Thyroid gland (tissue), 4 donors: ENCODE measurements at places on chromosomes 11 and 22. TPM values are rescaled to one million over a fixed set of nuclear protein-coding genes. Genes with fewer than 3 reads are reported as not detected.

DNA sequence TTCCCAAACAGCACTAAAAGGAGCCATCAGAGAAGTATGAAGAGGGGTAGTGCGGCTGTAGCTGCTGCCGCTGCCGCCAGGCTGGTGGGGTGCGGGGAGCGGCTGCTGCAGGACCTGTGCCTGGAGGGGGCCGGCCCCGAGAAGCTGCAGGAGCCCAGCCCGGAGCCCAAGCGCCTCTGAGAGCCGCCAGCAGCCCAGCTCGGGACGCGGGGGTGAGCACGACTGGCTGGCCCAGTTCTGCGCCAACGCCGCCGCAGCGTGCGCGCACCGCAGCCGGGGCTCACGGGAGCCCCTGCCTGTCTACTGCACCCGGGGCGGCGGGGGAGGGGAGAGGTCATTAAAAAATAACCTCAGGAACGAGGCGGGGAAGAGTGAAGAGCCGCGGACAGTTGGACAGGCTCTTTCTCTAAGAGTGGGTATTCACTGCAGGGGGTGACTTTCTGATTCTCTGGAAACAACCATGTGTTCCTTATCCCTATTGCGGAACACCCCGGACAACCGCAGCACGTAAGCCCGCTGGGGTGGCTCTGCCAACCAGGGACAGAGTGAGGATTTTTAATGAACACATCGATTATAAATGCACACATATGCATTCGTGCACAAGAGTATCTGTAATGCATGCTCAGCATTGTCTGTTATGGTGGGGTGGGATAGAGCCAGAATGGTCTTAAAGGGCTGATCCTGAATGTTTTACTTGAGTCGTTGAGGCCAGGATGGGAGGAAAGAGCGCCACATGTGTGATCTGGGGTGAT is 453 bp downstream of the GAS2 start:
- H3K4me1 ChIP-seq: peaks cover 14% of the 10 kb centered on the region
- no peaks in the 10 kb centered on the region for H3K27me3 ChIP-seq
- H3K4me3 ChIP-seq: no peak overlapping the region
- no peak overlapping the region for H3K27ac ChIP-seq
- H3K36me3 ChIP-seq: no peaks in the 10 kb centered on the region

DNA sequence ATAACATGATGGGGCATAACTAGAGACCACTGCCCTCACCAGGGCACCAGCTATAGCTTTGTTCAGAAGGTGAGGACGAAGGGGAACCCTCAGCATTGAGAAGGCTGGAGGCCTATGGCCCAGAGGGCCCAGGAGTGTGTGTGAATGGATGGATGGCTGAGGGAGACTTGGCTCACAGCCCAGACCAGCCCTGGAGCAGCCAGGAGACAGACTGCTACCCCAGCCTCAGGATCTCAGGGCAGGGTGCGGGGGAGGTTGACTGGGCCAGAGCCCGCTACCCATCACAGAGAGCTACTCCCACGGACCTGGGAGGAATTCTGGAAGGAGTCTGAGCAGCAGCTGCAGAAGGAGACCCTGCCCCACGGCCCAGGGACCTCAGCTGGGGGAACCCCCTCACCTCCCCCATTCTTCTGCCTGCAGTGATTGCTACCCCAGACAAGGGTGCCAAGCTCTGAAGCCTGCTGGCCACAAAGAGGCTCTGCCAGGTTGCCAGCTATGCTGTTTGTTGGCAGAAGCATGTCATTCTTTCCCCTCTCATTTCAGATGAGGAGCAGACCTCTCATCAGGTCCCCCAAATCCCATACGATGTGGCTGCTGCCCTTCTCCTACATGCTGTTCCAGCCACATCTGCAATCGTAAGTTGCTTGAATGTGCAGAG is 5.4 kb upstream of the CSDC2 start:
- no peaks in the 10 kb centered on the region for H3K4me1 ChIP-seq
- no peak overlapping the region for H3K27ac ChIP-seq
- H3K4me3 ChIP-seq: no peak overlapping the region
- H3K27me3 ChIP-seq: no peaks in the 10 kb centered on the region
- DNase-seq: no peak
- no peaks in the 10 kb centered on the region for H3K36me3 ChIP-seq

GRCh38 chr22:34946339-34946985 is 119.5 kb upstream of the ISX start:
- H3K27me3 ChIP-seq: no peaks in the 10 kb centered on the region
- H3K36me3 ChIP-seq: no peaks in the 10 kb centered on the region
- H3K4me1 ChIP-seq: no peaks in the 10 kb centered on the region
- no peak overlapping the region for H3K27ac ChIP-seq
- no peak for DNase-seq

- no peaks in the 10 kb centered on the region for H3K27me3 ChIP-seq
- H3K4me3 ChIP-seq: no peak overlapping the region
- no peak for DNase-seq
- no peaks in the 10 kb centered on the region for H3K36me3 ChIP-seq
- H3K4me1 ChIP-seq: no peaks in the 10 kb centered on the region
Observed at GRCh38 chr11:109040303-109040702, 375.4 kb downstream of the DDX10 start.

GRCh38 chr11:104000798-104001197 is 35.6 kb upstream of the DDI1 start:
- no peaks in the 10 kb centered on the region for H3K4me1 ChIP-seq
- no peak overlapping the region for H3K27ac ChIP-seq
- no peaks in the 10 kb centered on the region for H3K27me3 ChIP-seq
- no peak for DNase-seq

GRCh38 chr11:73445980-73446379 is 69.8 kb downstream of the RELT start:
- no peaks in the 10 kb centered on the region for H3K4me1 ChIP-seq
- no peak for DNase-seq
- H3K4me3 ChIP-seq: no peak overlapping the region
- no peaks in the 10 kb centered on the region for H3K36me3 ChIP-seq
- H3K27ac ChIP-seq: no peak overlapping the region

DNA sequence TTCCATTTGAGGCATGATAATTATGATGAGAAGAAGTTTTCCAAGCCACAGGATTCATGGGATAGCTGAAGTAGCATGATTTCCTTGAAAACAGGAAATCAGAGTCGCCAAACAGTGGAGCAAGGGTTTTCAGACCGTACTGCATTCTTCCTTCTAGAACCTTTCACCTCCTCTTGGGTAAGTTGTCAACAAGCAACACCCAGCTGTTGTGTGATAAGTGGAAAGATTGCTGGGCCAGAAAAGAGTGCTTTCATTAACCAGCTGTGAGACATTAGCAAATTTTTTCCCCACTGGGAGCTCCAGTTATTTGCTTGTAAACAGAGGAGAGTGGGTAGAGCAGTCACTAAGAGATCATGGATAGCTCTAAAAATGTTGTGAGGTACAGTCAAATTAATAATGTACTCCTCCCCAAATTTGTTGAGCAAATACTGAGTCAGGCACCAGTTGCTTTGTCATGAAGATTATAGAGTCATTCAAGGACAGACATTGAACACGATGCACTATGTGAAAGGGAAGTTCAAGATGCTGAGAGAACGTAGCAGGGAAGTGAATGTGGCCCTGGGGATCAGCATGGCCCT is 11.7 kb upstream of the MPEG1 start:
- no peak overlapping the region for H3K27ac ChIP-seq
- DNase-seq: no peak
- H3K4me1 ChIP-seq: peaks cover 6% of the 10 kb centered on the region
- no peaks in the 10 kb centered on the region for H3K27me3 ChIP-seq
- no peak overlapping the region for H3K4me3 ChIP-seq

- no peak for DNase-seq
- H3K4me3 ChIP-seq: no peak overlapping the region
- no peak overlapping the region for H3K27ac ChIP-seq
- H3K27me3 ChIP-seq: no peaks in the 10 kb centered on the region
- no peaks in the 10 kb centered on the region for H3K36me3 ChIP-seq
Observed at GRCh38 chr22:17772249-17772957, 1.9 kb downstream of the BID start.

GRCh38 chr22:32799496-32799895 is 2.0 kb upstream of the TIMP3 start:
- DNase-seq: no peak
- no peaks in the 10 kb centered on the region for H3K27me3 ChIP-seq
- H3K27ac ChIP-seq: no peak overlapping the region
- peaks cover 30% of the 10 kb centered on the region for H3K4me1 ChIP-seq
- H3K36me3 ChIP-seq: no peaks in the 10 kb centered on the region
- H3K4me3 ChIP-seq: no peak overlapping the region

- H3K27ac ChIP-seq: no peak overlapping the region
- no peak overlapping the region for H3K4me3 ChIP-seq
- no peak for DNase-seq
- H3K27me3 ChIP-seq: no peaks in the 10 kb centered on the region
- no peaks in the 10 kb centered on the region for H3K4me1 ChIP-seq
Observed at GRCh38 chr11:113555071-113555619, 79.9 kb upstream of the DRD2 start.

ST13 gene
- total RNA-seq: 202 TPM

SLC1A2 gene
- 0.05 TPM for total RNA-seq

BCO2 gene
- 9.0 TPM for total RNA-seq

CNGA4 gene
- total RNA-seq: not detected

OR51B5 gene
- total RNA-seq: 0.78 TPM

CCDC15 gene
- total RNA-seq: 0.98 TPM

VSIG10L2 gene
- not detected for total RNA-seq
